Smooth muscle cell of the pulmonary artery (primary cell): ENCODE measurements at places on chromosomes 4 and X. TPM values are rescaled to one million over a fixed set of nuclear protein-coding genes. Genes with fewer than 3 reads are reported as not detected.

The BST1 gene
- 21.0 and 55.3 TPM in 2 replicates for total RNA-seq

The RADX gene
- 1.4 and 4.2 TPM in 2 replicates for total RNA-seq

The COX7B2 gene
- not detected in 2 replicates for total RNA-seq

The APLN gene
- 10.8 and 15.6 TPM in 2 replicates for total RNA-seq

The CPXCR1 gene
- not detected in 2 replicates for total RNA-seq

The NPY2R gene
- 0.76 and 27.4 TPM in 2 replicates for total RNA-seq

The FRAS1 gene
- total RNA-seq, result 2.0 and 37.8 TPM in 2 replicates

The MAGEA11 gene
- not detected in 2 replicates for total RNA-seq

The TMEM150C gene
- total RNA-seq, result 0.33 and 0.53 TPM in 2 replicates

The PDGFC gene
- total RNA-seq, result 76.7 and 102 TPM in 2 replicates

The OFD1 gene
- total RNA-seq, result 9.4 and 11.4 TPM in 2 replicates
